Mesenteric fat pad (tissue), 1 donor: ENCODE measurements at places on chromosomes 1 and 21. TPM values are rescaled to one million over a fixed set of nuclear protein-coding genes. Genes with fewer than 3 reads are reported as not detected.

DNA sequence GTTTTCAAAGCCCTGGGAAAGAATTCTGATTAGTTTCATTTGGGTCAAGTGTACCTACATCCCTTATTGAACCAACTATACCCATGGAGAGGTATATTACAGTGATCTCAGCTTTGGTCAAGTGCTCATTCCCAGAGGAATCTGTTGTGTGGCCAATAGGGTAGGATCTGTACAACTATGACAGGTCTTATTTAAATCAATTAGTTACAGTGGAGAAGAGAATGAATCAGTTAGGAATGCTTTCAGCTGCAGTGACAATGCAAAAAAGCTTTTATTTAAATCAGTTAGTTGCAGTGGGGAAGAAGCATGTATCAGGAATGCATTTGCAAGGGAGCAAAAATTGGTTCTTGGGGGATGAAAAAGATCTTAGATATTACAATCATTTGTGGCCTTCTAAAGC is 119.0 kb downstream of the FGGY start:
- DNase-seq = no peak

CHIA gene
- not detected for total RNA-seq

DNA sequence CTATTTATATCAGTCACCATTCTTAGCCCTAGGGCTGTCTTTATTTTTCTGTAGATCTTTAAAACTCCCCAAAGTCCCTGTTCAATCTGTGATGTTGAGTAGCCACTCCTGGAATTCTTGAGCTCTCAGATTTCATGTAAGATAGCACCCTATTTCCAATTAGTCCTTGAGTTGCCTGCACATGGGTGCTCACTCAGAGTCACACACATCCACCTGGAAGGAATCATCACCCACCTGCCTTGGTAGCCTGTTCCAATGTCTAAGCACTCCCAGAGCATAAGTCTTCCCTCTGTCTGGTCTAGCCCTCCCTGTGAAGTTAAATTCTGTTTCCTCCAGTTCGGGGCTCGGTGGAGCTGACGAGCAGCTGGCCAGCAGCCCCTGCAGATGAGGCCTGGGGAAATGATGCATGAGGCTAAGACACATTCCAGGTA is 14.7 kb upstream of the ATF3 start:
- DNase-seq = no peak

GRCh38 chr1:101081496-101082488 is 56.2 kb upstream of the DPH5 start:
- no peak for DNase-seq

DNA sequence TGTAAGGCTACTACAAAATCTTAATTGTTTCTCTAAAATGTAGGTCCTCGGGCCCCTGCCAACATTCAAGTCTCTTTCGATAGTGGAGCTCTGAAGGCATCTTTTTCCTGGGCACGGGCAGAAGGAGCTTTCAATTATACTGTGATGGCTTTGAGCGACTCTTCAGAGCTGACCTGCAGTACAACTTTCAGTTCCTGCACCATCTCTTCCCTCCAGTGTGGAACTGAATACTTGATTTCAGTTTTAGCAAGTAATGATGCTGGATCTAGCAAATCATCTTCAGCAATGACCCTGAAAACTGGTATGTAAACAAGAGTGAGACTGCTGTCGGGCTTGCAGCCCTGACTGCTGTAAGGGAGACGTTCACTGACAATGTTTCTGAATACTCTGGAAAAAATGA is 9.6 kb downstream of the FNDC7 start:
- DNase-seq = no peak

- DNase-seq = no peak
Observed at GRCh38 chr1:76086597-76086996, 12.1 kb downstream of the ST6GALNAC3 start.

DNA sequence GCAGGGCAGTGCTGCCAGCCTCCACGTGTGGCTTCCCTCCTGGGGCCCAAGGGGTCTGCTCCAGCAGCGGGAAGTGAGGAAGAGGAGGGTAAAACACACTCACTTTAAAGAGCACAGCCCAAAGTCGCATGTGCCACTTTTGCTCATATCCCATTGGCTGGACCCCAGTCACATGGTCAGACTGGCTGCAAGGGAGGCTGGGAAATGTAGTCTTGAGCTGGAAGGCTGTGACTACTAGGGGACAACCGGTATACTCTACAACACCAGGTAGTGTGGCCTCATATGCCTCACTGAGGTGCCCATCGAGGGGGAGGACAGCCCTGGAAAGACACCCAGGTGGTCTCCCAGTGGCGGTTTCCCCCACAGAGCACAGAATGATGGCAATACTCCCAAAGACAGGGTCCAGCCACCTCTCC is 45.2 kb downstream of the CAMK2N1 start:
- peak; percentile 53 for DNase-seq

DNA sequence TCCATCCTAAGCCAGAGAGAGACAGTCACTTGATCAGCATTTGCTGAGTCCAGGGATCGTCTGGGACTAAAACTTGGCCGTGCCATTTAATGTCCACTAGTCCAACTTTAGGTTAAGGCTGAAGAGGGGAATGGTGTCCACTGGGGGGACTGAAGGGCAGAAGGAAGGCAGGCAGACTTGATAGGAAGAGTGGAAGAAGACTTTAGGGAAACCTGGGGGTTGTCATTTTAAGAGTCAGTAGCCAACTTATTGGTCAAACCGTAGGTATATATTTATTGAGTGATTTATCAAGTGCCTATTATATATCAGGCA is 1.3 kb upstream of the LMOD1 start:
- DNase-seq = no peak

MMEL1 gene
- total RNA-seq = 3.2 TPM

DNA sequence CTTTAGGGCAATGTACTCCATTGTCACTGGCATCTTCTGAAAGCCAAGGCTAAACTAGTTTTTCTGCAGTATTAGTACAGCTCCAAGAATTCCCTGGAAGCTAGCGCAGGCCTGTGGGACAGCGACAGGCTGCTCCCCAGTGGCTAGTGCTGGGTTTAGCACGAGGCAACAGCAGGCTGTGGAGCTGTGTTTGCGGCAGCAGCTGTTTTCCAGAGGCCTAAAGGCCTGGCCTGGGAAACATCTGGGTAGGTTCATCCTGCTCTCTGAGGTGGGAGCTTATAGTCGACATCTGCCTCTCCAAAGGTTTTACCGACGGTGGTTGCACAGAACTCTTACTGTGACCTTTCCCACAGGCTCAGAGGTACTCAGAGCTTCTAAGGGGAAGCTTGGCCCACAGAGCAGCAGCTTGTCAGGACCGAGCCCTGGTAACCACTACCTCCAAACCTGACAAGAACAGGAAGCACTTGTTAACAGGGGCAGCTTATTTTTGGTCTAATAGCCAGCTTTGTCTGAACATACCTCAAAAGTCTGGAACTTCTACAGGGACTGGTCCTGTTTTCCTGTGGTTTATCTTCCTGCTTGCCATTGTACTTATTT is 17.2 kb downstream of the CC2D1B start:
- DNase-seq = peak; percentile 55

ITLN2 gene
- not detected for total RNA-seq

GRCh38 chr1:24643363-24644099 is 429 bp downstream of the SRRM1 start:
- no peak for DNase-seq

PLA2G2A gene
- total RNA-seq = 453 TPM

DNA sequence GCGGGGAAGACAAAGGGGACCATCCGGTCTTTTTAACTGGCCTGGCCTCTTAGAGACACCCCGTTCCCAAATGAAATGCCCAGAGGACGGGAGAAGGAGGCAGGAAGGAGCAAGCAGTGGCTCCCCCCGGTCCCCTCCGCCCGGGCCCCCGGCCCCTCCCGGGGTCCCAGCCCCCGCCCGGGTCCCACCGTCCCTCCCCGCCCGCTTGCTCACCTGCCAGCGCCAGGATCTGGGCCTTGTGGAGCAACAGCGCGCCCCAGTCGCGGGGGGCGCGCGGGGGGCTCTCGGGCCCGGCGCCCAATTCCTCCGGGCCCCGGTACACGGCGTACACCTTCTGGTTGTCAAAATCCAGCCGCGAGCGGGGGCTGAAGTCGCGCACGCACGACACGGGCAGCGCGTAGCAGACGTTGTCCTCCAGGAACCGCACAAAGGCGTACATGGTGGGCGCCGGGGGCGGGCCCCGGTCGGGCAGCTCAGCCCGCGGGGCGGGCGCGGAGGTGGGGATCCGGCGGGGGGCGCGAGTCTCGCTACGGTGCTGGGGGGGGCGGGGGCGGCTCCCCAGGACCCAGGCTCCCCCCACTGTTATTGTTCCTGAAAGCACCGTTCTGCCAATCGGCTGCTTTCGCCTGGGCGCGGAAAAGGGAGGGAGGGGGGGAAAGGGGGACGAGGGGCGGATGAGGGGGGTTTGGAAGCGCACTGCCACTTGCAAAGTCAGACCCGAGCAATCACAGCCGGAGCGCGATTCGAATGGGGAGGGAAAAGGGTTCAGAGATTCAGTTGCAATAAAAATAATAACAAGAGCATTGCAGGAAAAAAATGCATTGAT is at the start of gene BEND5:
TSS of gene BEND5 (minus strand) at position 499 of the 826 bp plus-strand sequence. CDS start at position 439, 60 bp downstream.
- DNase-seq = no peak

DNA sequence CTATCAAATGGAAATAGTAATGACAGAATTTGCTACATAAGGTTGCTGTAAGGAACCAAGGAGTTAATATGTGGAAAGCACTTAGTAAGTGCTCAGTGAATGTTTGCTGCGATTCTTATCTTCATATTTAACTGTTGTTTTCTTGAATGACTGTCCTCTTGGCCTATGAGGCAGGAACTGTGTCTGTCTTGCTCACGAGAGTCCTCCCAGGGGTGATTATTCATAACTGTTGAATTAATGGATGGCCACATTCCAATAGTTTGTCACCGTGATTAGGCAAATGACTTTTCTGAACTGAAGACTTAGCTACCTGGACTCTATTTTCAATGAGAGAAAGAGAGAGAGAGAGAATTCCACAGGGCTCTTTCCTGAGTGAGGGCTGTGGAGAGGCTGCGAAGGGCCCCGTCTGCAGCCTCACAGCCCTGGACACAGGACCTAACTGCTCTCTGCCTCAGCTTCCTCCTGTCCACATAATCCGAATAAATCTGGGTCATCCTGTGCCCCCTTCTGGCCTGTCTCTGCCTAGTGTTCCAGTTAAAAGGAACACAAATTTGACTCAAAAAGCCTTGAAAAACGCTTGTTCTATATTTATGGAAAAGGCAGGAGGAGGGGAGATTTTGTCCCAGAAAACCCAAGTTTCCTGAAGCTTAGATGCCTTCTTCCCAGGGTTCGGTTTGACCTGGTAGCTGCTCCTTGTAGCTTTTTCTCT is 8.5 kb downstream of the EDN2 start:
- no peak for DNase-seq

NFASC gene
- 11.5 TPM for total RNA-seq

DNA sequence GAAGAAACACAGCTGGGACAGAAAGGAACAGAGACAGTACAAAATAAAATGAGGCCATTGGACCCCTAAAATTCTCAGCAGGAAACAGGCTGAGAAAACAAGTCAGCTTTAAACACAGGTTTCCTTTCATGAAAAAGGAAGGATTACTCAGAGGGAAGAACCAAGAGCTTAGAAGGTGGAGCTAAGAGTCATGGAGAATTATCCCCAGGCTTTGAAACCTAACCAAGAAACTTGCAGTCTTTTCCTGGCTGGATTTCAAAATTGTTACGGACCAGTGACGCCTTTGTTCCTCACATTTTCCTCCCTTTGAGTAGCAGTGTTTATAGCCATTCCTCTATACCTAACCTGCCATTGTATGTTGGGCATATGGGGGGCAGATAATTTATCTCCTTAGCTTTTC is 8.8 kb downstream of the HMGB4 start:
- DNase-seq = no peak

LCE4A gene
- not detected for total RNA-seq

GRCh38 chr21:44681861-44682579 is at the start of gene KRTAP12-1:
TSS of gene KRTAP12-1 (minus strand) at chr21:44682163. CDS start at chr21:44682123, 40 bp downstream.
- DNase-seq = no peak

DNA sequence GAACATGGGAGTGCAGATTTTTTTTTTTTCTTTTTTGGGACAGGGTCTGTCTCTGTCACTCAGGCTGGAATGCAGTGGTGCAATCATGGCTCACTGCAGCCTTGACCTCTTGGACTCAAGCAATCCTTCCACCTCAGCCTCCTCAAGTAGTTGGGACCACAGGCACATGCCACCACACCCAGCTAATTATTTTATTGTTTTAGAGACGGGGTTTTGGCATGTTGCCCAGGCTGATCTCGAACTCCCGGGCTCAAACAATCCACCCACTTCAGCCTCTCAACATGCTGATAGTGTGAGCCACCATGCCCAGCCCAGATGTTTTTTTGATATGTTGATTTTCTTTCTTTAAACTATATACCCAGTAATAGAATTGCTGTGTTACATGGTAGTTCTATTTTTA is 57.7 kb downstream of the RGSL1 start:
- DNase-seq = no peak

GRCh38 chr1:104768466-104768865 is 1018.8 kb downstream of the AMY1C start:
- DNase-seq = no peak

DNA sequence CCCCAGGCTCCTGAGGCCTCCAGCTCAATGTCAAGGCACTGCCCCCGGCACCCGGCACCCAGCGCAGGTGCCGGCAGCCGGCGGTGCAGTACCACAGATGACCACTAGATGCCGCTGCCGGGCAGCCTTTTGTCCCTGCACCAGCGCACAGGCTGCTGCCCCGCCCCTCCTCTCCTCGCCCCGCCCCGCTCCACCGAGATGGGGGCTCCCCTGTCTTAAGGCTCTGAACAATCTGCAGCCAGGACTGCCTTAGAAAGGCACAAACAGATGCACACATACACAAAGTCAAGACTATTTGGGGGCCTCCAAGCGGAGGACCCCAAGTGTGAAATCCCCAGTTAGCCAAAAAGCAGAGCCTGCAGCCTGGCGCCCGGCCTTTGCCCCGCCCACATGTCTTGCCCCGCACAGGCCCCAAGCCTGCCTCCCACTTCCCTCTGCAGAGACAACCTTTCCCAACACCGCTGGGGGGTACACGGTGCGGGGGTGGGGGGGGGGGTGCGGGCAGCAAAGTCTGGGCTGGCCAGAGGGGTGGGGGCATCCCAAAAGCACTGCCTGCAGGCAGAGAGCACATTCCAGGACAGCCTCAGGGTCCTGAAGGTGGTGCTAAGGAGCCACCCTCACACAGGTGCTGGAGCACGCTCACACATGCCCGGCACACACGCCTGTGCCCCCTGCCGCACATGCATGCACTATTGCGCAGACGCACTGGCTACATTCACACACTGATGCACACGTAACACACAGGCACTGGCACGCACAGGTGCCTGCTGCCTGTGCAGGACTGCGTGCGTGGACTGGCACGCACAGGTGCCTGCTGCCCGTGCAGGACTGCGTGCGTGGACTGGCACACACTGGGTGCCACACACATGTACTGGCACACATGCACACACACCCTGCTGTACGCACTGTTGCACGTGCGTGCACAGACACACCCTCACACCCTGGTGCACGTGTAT is 37.1 kb downstream of the ARHGEF16 start:
- no peak for DNase-seq

DNA sequence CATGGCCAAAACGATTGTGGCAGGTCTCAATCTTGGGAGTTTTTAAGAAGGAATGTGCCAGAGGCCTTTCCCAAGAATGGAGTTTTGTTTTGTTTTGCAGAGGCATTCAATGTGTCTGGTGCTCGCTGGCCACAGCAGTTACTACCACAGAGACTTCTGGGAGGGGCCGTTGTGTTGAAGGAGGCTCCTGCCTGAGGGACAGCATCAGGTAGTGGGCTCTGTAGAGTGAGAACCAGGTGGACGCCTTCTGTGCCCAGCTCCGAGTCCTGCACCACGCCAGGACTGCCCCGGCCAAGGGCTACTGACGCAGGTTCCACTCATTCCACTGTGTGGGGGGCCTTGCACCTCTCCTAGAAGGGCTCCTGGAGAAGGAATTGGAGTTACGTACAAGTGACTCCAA is 44.9 kb upstream of the RBM15 start:
- no peak for DNase-seq
